ENCODE measurements at places on chromosomes 4 and X.

DNA sequence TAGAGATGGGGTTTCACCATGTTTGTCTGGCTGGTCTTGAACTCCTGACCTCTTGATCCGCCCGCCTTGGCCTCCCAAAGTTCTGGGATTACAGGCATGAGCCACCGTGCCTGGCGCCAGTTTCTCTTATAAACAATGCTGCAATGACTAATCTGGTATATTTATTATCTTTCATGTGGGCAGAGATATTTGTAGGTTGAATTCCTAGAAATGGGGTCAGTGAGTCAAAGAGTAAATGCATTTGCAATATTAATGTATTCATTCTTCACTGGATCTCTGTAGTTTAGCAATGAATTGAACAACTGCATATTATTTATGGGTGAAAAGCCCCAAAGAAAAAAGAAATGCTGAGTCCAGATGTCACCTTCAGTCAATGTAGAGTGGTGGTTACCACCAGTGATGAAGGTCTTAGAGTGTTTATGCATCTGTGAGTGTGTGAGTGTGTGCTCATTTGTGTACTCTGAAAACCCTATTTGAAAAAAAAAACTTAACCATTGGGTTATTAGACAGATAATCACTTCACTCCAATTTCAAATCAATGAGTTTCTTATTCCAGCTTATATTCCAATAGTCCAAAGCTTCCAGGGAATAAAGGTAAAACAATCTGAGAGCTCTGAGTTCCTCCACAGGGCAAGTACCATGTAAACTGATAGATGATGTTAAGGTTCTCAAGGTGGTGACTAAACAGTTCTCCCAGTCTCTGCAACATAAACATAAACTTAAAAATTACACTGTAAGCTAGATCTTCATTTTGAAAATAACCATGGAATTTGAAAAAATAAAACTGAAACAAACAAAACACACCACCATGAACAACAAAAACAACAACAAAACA, 22.6 kb upstream of the CD38 start:
- DNase-seq = peak; percentile 18

- DNase-seq = no peak
Measured at GRCh38 chr4:71156616-71157015, 163.2 kb downstream of the DCK start.

DNA sequence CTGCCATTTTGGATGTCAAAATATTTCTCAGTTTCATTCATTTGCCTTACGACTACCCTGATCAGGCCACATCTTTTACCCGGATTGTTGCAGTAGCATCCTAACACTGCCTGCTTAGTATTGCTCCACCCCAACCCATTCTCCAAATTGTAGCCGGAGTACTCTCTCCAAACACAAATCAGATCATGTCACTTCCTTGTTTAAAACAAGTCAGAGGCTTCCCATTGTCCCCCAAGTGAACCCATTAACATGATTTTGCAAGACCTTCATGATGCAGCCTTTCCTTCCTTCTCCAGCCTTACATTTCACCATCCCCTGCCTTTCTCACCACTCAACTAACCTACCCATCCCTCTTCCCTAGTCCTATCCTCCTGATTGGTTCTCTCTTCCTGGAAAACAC, 53.1 kb downstream of the FANCB start:
- no peak for DNase-seq

DNA sequence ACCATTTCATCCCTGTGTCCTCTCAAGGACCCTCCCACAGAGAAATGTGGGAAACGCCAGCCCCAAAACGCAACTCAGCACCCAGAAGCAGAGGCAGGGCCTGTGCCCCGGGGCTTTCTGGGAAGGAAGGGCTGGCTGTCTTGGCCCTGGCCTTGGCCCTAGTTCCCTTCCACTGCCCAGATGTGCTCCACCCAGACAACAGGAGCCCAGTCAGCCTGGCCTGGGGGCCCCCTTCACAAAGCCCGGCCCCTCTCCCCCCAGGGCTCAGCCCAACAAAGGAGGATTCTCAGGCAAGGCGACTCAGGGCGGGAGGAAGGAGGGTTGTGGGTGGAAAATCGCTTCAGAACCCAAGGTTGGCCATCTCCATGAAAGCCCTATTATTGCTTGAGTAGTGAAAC, 82.5 kb downstream of the PJA1 start:
- no peak for DNase-seq

DNA sequence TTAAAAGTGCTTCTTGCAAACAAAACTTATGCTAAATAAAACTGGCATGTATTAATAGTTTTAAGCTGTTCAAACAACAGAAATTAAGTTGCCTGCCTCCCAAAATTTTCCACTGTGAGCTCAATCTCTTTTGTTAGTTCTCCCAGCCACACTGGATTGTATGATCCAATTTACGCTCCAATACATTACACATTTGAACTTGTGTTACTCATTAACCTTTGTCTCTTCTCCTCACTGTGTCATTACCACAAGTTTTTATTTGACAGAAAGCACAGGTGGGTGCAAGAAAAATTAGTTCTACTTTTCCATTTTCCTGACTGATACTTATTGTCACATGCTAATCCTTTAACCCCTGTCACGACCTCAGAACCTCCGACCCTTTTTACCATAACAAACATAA, 55.5 kb downstream of the SHISA3 start:
- DNase-seq = no peak

DNA sequence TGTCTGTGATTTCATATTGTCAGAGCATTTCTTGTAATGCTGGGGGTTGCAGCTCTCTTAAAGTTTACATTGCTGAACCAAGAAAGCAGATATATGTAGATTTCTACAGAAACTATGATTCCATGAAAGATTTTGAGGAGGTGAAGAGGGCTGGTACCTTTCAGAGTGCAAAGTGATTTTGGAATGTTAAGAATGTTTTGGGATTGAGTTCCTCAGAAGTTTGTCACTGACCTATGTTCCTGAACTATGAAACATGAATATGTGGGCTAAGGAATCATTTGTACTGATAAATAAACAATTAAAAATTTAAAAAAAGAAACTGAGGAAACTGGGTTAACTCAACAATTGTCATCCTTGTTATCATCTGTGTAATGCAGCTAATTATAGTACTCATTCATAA, 12.3 kb upstream of the CHIC2 start:
- DNase-seq = no peak

DNA sequence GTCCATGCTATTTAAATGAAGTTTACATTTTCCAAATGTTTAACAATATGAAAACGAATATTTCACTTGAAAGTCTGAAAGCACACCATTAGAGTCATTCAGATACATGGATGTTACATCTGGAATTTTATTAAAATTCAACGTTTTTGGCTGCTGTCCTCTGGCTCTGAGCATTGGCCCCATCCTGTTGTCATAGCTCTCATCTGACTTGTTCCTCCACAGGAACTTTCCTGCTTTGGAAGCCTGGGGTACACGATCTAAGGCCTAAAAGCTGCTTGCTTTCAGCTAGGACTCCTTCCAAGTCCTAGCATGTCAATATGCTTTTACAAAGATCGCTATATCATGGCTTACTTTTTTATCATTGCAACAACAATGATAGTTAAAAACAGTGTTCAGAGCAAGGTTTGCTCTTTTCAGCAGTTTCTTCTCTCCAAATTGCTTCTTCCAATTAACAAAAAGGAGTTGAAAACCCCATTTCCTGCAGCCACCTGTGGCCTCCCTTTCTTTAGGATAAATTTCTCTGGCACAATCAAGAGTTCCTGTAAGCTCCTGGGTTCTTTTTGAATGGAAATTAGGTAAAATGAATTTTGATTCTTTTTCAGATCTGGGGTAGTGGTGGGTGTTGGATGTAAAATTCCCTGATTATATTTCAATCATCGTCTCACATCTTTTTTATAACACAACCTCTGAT, 413.4 kb upstream of the AGA start:
- no peak for DNase-seq

DNA sequence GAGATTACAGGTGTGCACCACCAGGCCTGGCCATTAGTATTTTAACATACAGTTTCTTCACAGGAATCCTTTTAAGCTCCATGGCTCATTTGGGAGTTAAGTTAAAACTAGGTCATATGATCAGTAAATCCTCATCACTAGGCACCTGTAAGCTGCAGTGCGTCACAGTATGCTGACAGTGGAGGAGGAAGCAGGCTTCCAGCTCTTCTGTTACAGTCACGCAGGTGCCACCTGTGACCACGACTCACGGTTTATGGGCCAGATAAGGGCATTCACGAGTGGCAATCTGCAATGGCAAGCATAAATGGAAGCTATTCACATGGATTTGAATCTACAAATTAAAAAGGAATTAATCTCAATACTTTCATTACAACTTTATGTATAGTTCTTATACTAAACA, 129.4 kb upstream of the BCOR start:
- DNase-seq = no peak

GRCh38 chr4:182547435-182547834, 304.2 kb downstream of the TENM3 start:
- DNase-seq = no peak

DNA sequence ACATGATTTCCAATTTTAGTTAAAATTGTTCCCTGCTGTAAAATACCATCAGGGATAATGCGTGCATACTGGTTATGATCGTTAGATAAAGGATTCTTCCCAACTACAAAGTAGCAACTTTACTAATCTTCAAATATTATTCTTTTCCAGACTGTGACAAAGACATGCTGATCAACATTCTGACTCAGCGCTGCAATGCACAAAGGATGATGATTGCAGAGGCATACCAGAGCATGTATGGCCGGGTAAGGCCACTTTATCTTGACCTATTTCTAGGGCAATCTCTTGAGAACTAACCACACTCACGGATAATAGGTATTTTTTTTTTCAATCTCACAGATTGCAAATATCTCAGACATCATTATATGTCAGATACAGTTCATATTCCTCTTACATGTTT, 47.0 kb downstream of the ANXA10 start:
- no peak for DNase-seq

- DNase-seq = no peak
Measured at GRCh38 chrX:9221781-9222180, 187.9 kb upstream of the FAM9B start.

DNA sequence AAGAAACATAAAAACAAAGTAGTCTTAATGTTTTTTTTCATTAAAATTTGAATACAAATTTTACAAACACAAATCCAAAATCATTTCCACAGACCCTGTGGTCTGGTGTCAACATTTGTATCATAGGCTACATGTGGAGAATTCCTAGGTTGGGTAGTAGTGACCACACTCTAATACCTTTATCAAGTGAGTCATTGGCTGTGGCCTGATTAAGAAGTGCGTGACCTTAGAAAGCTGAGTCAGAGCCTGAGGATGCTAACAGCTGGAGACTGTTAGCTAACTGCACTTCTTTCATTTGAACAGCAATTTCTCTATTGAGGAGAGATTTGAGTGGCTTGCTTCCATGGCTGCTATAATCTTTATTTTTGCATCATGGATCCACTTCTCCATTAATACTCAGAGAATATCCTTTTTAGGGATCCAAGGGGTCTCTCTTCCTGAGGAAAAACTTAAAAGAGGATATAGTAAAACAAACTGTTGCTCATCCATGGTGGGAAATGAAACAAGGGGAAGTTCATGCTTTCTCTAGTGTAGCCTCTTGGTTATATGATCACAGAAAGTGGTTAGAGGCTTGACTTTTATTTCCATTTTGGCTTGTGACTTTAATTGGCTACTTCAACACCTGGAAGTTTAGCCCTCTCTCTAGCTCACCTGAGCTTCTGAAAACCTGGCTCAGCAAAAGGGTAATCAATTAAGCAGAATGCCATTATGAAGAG, 335.8 kb downstream of the PABPC4L start:
- no peak for DNase-seq

DNA sequence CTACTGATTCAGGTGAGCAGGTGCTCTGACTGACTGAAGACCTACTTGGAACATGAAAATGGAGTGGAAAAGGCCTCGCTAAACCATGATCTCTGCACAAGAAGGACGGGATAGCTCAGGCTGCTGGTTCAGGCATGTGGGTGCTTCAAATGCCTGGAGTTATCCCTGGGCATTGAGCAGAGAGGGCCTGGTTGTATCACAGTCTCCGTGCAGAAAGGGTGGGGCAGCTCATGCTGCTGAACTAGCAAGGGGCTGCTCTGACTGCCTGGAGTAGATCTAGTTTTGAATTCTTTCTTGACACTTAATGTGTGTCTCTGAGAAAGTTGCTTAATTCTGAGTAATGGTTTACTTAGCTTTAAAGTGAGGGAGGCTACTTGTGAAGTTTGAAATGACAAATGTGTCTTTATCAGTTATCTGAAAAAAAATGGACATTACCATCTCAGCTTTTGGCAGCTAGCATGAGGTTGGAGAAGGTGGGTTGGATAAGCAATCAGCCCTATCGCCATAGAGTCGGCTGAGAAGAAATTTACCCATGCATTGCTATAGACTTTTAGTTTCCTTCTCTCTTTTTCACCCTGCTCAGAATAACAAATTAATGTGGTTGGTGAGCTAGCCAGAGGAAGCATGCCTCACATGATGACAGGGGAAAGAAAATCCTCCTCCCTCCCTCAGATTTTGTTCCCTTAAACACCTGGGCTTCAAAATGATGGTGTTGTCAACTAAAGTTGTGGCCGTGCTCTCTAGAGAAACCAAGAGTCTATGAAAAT, 832.4 kb downstream of the STIM2 start:
- no peak for DNase-seq

DNA sequence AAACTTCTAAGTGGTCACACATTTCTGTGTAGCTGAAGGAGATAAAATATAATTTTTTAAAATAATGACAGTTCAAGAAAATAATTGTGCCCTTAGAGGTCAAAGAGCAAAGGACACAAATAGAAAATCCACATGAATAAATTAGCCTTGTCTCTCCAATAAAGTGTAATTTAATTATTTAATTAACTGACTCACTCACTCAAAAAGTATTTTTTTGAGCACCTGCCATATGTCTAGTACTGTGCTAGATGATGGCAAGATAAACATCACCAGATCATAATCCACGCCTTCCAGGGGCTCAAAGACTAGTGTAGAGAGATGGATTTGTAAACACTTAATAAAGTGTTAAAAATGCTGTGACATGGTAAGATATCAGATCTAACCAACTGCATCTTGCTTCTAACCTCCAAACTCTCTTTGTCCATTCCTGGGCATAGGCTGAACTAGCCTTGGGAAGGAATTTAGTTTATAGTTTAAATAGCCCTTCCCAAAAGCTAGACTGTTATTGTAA, 112.5 kb downstream of the SCLT1 start:
- DNase-seq = no peak

- DNase-seq = no peak
Measured at GRCh38 chrX:41148553-41148952, 63.3 kb downstream of the USP9X start.

GRCh38 chrX:12906046-12906761, at the start of gene TLR8:
TLR8 (plus strand) TSS chrX:12906620; CDS start chrX:12906707, 87 bp downstream.
- no peak for DNase-seq

- no peak for DNase-seq
Measured at GRCh38 chr4:141077611-141078225, 55.6 kb downstream of the RNF150 start.

- DNase-seq = no peak
Measured at GRCh38 chrX:55119271-55119670, 30.5 kb downstream of the PAGE2 start.

GRCh38 chrX:152520653-152521052, 69.5 kb upstream of the GABRA3 start:
- no peak for DNase-seq

GRCh38 chrX:94908171-94908570, 1234.2 kb downstream of the FAM133A start:
- DNase-seq = no peak

GRCh38 chrX:46180258-46180687, 364.9 kb downstream of the ZNF674 start:
- DNase-seq = no peak

- DNase-seq = no peak
Measured at GRCh38 chrX:100645106-100645505, 1.1 kb downstream of the SRPX2 start.

GRCh38 chr4:12137575-12137974, 708.9 kb upstream of the HS3ST1 start:
- no peak for DNase-seq

GRCh38 chr4:150853882-150854281, 161.2 kb downstream of the LRBA start:
- DNase-seq = no peak

- DNase-seq = no peak
Measured at GRCh38 chr4:72295966-72296557, 264.3 kb downstream of the NPFFR2 start.

Measured in stimulated activated CD8-positive, alpha-beta memory T cell treated with anti-CD3 and anti-CD28 coated beads, Interleukin-2, amount 100 ng/mL, for 48 hours (primary cell).